EL (cell line): ENCODE measurements at places on chromosomes 6 and 20.

DNA sequence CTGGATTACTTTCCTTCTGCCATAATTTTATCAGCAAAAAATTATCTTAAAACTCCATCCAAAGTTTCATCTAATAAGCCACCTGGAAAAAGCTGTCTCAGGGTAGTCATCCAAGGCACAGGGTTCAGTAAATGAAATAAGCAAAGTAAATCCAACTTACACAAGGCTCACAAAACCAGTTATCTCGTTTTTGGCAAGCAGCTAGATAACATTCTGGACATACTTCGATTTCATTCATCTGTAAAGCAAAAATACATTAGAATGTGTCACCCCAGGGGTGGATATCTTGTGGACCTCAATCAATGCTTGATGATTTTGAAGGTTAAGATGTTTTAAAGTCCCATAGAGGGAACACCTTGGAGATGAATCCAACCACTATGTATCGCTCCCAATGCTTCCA, 73.1 kb downstream of the ZMYND8 start:
- no peak for DNase-seq

DNA sequence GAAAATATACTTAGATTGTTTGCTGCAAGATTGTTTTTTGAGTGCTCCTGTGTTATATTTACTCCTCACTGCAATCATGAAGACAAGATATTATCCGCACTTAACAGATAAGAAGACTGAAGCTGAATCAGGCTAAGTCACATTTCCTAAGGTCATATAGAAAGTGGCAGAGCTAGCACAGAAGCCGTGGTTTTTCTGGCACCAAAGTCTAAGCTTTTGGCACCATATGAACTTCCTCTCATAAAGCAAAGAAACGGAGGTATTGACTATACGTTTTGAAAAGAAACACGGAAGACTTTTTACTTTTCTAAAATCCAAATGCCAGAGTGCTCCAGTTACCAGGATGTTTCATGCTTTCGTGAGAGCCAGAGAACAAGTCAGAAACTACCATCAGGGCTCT, 9.3 kb upstream of the DTD1 start:
- no peak for DNase-seq

GRCh38 chr6:89364586-89364985, 12.1 kb upstream of the UBE2J1 start:
- DNase-seq: no peak

- peak; percentile 28 for DNase-seq
Observed at GRCh38 chr6:136812174-136812573, 10.2 kb upstream of the PEX7 start.

GRCh38 chr6:45002390-45003105, 325.6 kb upstream of the RUNX2 start:
- peak; percentile 1 for DNase-seq
